Diencephalon (tissue), 1 donor: ENCODE measurements at places on chromosomes 7 and 10. TPM values are rescaled to one million over a fixed set of nuclear protein-coding genes. Genes with fewer than 3 reads are reported as not detected.

The ARHGAP12 gene
- 101 TPM for total RNA-seq

The GIMAP5 gene
- 3.7 TPM for total RNA-seq

The TMEM243 gene
- 6.5 TPM for total RNA-seq

The CUBN gene
- 3.5 TPM for total RNA-seq

The C7orf57 gene
- 5.8 TPM for total RNA-seq

The VGF gene
- 33.2 TPM for total RNA-seq

The RBM20 gene
- total RNA-seq, result 0.23 TPM

The CPXM2 gene
- total RNA-seq, result 4.8 TPM

The ACHE gene
- 73.4 TPM for total RNA-seq

The GNGT1 gene
- not detected for total RNA-seq

The SFTPA2 gene
- not detected for total RNA-seq

The GPNMB gene
- 7.2 TPM for total RNA-seq

The TMEM229A gene
- 4.6 TPM for total RNA-seq

The SLC26A3 gene
- not detected for total RNA-seq
